T-helper 17 cell (primary cell): ENCODE measurements at places on chromosomes 4 and X. TPM values are rescaled to one million over a fixed set of nuclear protein-coding genes. Genes with fewer than 3 reads are reported as not detected.

MAGEC3 gene
- not detected for total RNA-seq

DNA sequence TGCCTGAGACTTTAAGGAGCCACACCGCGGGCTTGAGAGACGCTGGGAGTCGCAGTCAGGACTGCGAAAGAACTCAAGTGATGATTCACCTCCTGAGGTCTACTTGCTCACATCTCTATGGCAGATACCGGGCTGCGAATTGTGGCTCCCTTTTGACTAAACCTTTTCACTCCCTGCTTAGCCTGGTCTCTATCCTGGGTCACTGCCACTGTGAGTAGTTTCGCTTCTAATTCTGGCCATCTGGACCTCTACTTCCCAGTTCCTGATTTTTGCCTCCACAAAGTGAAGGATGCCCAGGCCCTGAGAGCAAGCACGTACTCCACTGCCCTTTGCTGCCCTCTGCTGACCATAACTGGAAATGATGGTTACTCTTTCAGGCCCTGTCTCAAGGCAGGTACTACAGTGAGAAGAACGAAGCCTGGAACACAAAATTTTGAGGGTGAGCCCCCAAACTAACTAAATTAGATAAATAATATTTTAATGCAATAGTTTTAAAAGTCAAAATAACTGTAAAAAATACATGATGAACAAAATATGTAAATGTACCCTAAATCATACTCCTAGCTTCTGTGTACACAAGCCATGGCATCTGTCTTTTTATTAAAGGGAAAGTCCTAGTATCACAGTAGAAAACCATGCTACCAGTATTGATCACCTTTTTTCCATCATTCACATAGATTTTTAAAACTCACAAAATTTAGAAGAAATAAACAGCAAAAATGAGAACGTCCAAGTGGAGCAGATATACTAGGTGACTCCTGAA lies 16.7 kb downstream of the MAD2L1 start:
- no peaks in the 10 kb centered on the region for H3K36me3 ChIP-seq
- H3K27ac ChIP-seq, result peak overlapping the region; percentile 41
- peak overlapping the region; percentile 66 for H3K4me3 ChIP-seq
- H3K27me3 ChIP-seq, result no peaks in the 10 kb centered on the region
- peaks cover 2% of the 10 kb centered on the region for H3K4me1 ChIP-seq

ADH1B gene
- total RNA-seq, result not detected

DNA sequence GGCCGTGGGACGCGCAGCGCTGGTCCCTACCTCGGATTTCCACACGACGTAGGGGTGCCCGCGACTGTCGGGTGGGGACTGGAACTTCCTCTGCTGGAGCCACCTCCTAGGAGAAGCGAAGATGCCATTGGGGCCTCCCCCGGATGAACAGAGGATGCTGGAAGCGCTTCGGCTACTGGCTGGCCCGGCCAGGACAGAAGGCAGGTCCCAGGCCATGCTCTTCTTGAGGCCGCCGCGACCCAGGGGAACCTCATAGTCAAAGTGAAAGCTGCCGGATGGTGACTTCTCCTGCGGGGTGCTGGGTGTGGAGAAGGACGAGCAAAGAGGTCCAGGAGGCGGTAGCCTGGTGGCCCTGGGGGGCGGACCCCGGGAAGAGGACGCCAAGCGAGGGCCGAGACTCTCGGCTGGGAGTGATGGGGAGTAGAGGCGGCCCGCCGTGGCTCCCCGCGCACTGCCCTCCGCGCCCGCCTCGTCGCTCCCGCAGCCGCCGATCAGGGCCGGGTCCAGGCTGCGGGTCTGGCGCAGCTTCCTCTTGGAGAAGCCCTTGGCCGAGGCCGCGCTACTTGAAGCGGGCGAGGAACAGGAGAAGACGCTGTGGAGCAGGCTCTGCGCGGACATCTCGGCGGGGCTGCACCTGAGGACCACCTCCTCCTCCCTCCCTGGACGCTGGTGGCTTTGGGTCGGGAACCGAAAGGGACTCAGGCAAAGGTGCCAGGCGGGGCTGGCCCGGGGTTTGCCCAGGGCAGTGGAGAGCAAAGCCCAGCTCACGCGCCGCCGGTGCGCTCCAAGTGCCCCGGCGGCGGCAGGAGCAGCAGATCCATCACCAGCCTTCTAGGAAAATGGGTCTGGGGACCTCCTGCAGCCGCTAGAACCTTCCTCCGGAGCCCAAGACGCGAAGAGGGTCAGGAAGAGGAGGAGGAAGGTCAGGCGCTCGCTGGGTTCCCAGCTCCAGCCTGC lies 1.2 kb downstream of the ARHGAP6 start:
- no peak for DNase-seq
- no peak overlapping the region for H3K27ac ChIP-seq
- peak overlapping the region; percentile 49 for H3K4me3 ChIP-seq
- no peaks in the 10 kb centered on the region for H3K4me1 ChIP-seq

DAPP1 gene
- total RNA-seq, result 24.5 TPM

GRCh38 chrX:105314458-105314857 lies 94.0 kb upstream of the TEX13A start:
- no peaks in the 10 kb centered on the region for H3K36me3 ChIP-seq
- DNase-seq, result no peak
- H3K27me3 ChIP-seq, result no peaks in the 10 kb centered on the region
- no peaks in the 10 kb centered on the region for H3K4me1 ChIP-seq
- H3K4me3 ChIP-seq, result no peak overlapping the region

DNA sequence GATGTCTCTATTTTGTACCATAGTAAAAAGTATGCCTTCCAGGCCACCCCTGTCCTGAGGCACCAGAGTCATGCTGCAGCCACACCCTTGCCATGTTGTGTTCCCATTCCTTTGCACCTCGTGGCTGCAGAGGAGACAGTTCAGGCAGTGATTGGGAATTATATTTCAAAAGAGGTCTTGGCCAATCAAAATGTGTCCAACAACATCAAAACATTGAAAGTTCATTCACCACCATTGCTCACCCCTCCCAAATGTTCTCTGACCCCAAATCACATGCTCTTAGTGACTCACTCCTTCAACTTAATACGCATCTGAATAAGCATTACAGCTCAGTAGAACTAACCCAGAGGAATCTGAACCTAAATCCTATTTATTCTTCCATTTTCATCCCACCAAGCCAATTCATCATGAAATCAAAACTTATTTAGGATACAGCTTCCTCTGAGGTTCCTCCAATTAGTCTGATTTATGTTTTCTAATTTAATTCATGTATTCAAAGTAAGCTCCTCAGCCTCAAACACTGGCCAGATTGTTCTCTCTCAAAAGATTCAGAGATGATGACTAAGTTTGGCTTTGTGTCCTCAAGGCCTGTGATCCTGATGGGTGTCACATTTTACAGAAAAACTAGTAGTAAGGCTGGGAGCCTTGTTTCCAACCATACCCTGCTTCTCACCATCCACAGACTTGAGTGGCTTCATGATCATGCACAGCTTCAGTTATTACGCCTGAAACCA lies 323.2 kb upstream of the INTU start:
- no peaks in the 10 kb centered on the region for H3K36me3 ChIP-seq
- DNase-seq, result no peak
- no peak overlapping the region for H3K27ac ChIP-seq
- no peaks in the 10 kb centered on the region for H3K4me1 ChIP-seq
- no peaks in the 10 kb centered on the region for H3K27me3 ChIP-seq

SUPT20HL2 gene
- total RNA-seq, result not detected

GRCh38 chr4:52915730-52916300 lies 53.7 kb downstream of the RASL11B start:
- DNase-seq, result no peak
- no peaks in the 10 kb centered on the region for H3K27me3 ChIP-seq
- peaks cover 4% of the 10 kb centered on the region for H3K4me1 ChIP-seq
- H3K27ac ChIP-seq, result no peak overlapping the region

SLC4A4 gene
- total RNA-seq, result 0.81 TPM

DCAF8L1 gene
- not detected for total RNA-seq

- H3K4me1 ChIP-seq, result no peaks in the 10 kb centered on the region
- no peak overlapping the region for H3K27ac ChIP-seq
- DNase-seq, result no peak
These were observed 61.3 kb downstream of the AR start for GRCh38 chrX:67604979-67605703.

- DNase-seq, result no peak
- H3K4me1 ChIP-seq, result peaks cover 20% of the 10 kb centered on the region
- H3K27ac ChIP-seq, result peak overlapping the region; percentile 91
- no peaks in the 10 kb centered on the region for H3K36me3 ChIP-seq
- H3K27me3 ChIP-seq, result no peaks in the 10 kb centered on the region
These were observed 796 bp upstream of the MED14 start for GRCh38 chrX:40736170-40736505.

GRCh38 chrX:45360571-45360970 lies 159.9 kb upstream of the DIPK2B start:
- no peak overlapping the region for H3K27ac ChIP-seq
- DNase-seq, result no peak

STK26 gene
- 34.3 TPM for total RNA-seq

ANKRD50 gene
- 0.17 TPM for total RNA-seq

DNA sequence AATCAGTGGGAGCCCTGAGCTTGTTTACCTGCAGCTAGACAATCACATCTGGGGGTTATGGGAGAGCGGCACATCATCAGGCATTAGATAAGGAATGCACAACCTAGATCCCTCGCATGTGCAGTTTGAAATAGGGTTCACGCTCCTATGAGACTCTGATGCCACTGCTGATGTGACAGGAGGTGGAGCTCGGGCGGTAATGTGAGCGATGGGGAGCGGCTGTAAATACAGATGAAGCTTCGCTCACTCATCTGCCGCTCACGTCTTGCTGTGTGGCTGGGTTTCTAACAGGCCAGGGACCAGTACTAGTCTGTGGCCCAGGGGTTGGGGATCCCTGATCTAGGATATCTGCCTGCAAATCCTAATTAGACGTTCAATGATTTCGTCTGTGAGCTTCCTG lies 90.3 kb downstream of the CRMP1 start:
- H3K27ac ChIP-seq, result no peak overlapping the region
- peaks cover 6% of the 10 kb centered on the region for H3K27me3 ChIP-seq
- DNase-seq, result no peak
- H3K4me3 ChIP-seq, result no peak overlapping the region

DNA sequence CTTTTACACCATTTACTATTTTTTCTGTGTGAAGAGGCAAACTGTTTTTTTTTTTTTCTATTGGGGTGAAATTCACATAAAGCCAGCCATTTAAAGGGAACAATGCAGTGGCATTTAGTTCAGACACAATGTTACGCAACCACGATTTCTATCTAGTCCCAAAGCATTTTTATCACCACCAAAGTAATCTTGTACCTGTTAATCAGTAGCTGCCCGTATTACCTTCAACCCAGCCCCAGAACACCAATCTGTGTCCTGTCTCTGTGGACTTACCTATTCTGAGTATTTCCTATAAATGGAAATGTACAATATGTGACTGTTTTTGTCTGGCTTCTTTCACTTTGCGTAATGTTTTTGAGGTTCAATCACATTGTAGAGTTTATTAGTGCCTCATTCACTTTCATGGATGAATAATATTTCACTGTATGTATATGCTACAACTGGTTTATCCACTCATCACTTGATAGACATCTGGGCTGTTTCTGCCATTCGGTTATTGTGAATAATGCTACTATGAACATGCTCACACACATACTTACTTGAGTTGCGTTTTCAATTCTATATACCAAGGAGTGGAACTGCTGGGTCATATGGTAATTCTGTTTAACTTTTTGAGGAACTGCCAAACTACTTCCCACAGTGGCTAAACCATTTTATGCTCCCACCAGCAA lies 116.2 kb downstream of the CDS1 start:
- DNase-seq, result no peak
- peaks cover 2% of the 10 kb centered on the region for H3K4me1 ChIP-seq
- no peaks in the 10 kb centered on the region for H3K36me3 ChIP-seq
- H3K27me3 ChIP-seq, result peaks cover 5% of the 10 kb centered on the region
- H3K4me3 ChIP-seq, result no peak overlapping the region

- H3K27ac ChIP-seq, result peak overlapping the region; percentile 70
- no peak overlapping the region for H3K4me3 ChIP-seq
- H3K27me3 ChIP-seq, result no peaks in the 10 kb centered on the region
- peaks cover 41% of the 10 kb centered on the region for H3K4me1 ChIP-seq
- no peak for DNase-seq
These were observed 4.9 kb downstream of the DCAF16 start for GRCh38 chr4:17805580-17806155.

DNA sequence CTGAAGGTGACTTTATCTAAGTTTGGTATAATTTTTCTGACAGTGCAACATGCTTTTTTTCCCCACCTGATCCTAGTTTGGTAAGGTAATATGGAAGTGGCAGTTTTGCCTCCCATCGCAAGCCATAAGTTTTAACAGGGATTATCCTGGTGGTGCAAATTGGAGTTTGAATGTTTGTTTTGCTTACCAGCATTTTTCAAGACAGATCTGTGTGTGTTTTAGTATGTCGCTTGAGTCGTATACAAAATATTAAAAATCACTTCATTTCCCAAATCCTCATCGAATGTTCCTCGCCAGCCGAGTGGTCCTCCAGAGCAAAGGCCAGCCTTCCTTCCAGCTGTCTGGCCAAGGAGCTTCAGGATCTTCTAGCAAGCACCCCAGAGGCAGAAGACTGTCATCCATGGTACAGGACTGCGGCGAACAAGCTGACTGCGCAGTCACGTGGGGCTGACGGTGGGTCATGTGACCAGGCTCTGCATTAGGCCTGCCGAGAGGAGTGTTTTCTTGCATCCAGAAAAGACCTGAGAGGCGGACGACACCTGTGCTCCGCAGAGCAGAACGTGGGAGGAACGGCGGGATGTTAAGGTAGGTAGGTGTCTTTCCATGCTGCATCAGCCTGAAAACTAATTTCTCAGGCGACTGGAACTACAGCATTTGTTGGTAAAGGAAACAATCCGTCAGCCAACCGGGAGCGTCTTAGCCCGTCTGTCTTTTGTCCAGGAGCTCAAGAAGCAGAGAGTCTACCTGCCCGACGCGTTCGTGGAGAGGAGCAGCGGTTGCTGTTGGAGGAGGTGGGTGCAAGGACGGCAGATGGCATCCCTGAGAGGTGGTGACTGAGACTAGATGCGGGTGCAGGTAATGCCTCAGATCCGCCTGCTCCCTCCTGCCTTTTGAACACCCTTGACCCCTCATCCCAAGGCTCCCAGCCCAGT lies at the start of gene GPRASP3:
GPRASP3 (plus strand) TSS at position 507 of the 932 bp plus-strand sequence. CDS start 28,253 bp downstream, outside the sequence.
- H3K4me1 ChIP-seq, result peaks cover 8% of the 10 kb centered on the region
- DNase-seq, result peak; percentile 42
- H3K4me3 ChIP-seq, result peak within 1 kb of the TSS; percentile 89
- H3K36me3 ChIP-seq, result peaks cover 2% of the 10 kb centered on the region

- peaks cover 76% of the 10 kb centered on the region for H3K27me3 ChIP-seq
- H3K4me1 ChIP-seq, result no peaks in the 10 kb centered on the region
- H3K4me3 ChIP-seq, result no peak overlapping the region
- DNase-seq, result no peak
- H3K27ac ChIP-seq, result no peak overlapping the region
- peaks cover 5% of the 10 kb centered on the region for H3K36me3 ChIP-seq
These were observed 5.9 kb downstream of the SMIM43 start for GRCh38 chr4:121758925-121759568.

VSIG4 gene
- total RNA-seq, result not detected

PNMA6A gene
- 0.20 TPM for total RNA-seq

GYPA gene
- total RNA-seq, result not detected

SLC25A43 gene
- 6.1 TPM for total RNA-seq
